Testis (tissue), 5 donors: ENCODE measurements at places on chromosomes 3 and 15.

DNA sequence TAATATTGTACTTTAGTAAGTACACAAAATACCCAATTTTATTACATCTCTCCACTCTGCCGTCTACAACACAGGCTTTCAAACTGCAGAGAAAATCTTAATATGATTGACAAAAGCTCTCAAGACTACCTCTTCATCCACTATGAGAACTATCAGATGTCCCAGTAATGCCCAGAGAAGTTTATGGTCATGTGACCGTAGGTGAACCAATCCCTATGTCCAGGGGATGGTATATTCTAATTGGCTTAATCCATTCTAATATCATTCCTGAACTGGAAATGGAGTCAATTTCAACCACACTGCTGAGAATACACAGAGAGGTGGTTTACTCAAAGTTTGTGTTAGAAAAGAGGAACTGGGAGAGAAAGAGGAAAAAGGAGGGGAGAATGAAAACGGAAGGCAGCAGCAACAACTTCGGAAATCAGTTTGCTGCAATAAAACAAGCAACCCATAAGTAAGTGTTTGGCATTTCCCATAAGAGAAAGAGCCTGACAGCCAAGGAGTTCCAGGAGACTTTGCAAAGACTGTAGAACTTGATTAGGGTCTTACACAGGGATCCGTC is 7.3 kb downstream of the SST start:
- no peak for DNase-seq

DNA sequence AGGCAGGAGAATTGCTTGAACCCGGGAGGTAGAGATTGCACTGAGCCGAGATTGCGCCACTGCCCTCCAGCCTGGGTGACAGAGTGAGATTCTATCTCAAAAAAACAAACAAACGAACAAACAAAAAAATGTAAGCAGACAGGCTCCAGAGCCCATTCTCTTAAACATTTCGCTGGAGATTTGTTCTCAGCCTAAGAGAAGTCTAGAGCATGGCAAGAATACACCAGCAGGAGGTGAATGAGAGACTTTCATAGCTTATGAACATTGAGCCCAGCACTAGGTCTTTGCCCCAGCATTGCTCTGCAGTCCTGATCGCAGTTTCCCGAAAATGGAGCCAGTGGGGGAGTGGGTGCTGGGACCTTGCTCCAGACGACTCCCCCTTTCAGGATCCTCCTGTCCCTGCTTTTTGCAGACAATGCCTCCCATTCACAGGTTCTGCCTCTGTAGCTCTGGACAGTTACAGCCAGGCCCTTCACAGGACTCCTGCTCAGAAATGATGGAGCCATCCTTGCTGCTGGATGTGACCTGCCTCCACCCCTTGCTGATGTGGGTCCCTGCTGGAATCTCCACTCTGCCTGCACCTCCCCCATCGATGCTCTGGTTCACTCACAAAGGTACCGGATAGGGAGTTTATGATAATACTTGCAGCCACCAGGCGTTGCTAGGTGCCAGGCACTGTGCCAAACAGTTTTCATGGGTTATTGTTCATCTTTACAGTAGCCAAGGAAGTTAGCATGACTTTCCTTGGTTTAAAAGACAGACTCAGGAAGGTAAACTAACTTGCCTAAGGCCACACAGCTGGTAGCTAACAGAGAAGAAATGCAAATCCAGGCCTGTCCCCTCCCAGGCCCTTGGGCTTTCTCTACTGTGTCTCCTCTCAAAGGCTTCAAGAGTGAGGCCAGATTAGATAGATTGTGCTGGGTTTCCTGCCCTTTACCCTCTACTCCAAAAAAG is 329.7 kb upstream of the TLE3 start:
- DNase-seq: no peak

- DNase-seq: no peak
Measured at GRCh38 chr3:65052101-65052500, 364.3 kb upstream of the ADAMTS9 start.

DNA sequence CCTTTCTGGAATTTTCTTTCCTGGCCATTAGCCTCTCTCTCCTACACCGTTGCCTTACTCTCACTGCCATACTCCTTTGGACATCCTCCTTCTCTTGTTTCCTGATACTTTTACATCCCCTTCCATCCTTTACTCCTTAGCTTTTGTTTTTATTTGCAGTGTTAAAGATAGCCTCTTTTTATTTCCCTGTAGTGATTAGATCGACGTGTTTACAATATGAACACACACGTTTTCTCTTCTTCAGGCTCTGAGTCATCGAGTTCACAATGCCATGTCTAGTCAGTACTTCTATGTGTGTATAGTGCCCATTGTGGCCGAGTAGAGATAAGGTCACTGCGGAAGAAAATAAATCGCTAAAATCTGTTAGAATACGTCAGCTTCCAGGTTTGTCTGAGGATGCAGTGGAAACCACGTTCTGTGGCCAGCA is 208.5 kb downstream of the LPP start:
- no peak for DNase-seq

- no peak for DNase-seq
Measured at GRCh38 chr3:66392966-66393332, 107.9 kb downstream of the LRIG1 start.

- DNase-seq: no peak
Measured at GRCh38 chr15:89963301-89964231, 37.6 kb upstream of the ZNF710 start.

GRCh38 chr3:50203809-50204803 is 965 bp upstream of the SLC38A3 start:
- no peak for DNase-seq

DNA sequence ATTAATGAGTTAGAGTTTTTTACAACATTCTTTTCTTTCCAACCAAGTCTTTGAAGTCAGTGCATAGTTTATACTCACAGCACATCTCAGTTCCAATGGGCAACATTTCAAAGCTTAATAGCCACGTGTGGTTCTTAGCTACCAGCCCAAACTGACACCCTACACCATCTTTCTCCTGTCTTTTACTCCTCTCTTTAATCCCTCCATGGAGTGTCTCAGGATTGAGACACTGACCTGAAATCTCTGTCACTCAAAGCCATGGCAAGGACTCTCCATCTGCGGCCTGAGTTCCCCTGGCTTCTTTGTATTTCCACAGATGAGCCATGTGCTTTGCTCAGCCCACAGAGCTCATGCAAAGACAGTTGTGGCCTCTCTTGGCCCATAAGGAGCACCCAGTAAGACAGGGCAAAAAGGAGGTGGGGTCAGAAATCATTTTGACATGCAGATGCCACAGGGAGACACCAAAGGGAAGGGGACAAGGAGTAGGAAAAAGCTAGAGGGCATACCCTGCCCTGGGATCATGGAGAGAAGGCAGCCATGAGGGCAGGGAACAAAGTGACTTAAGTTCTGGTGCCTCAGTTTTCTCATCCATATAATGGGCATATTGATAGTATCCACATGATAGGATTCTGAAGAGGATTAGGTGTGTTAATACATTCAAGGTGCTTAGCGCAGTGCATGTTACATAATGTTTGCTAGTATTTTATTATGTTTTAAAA is 493.6 kb upstream of the PROK2 start:
- DNase-seq: no peak

DNA sequence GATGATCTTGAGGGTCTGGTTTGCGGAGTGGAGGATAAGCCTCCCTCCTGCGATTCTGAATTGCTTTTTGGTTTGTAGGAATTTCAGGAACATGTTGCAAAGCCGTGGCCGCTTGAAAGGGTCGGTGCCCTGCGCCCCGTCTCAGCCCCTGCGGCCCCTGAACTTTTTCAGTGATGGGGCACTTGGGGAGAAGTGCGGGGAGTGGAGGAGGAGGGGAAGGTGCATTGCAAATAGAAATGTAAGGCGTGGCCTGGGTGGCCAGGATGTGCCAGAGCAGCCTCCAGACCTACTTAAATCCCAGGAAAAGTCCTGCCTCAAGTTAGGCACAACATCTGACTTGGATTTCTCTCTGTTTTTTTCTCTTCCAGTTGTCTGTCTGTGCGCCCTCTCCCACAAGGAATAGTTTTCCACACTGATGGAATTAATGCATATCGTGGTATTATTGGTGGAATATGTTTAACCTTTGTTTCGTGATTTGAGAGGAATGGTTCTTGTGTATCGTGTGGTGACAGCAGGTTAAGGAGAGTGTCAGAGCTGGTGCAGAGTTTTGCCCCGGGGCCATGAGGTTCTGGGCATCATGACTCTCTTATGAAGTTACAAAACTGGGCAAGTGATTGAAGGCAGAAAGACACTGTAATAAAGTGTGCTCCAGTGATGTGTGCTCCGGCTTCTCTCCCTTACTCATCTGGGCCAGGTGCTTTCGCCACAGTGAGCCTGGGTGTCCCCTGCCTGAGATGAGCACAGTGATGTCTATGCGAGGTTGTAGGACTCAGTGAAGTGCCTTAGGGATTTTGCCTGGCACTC is 153.8 kb downstream of the PGPEP1L start:
- no peak for DNase-seq

DNA sequence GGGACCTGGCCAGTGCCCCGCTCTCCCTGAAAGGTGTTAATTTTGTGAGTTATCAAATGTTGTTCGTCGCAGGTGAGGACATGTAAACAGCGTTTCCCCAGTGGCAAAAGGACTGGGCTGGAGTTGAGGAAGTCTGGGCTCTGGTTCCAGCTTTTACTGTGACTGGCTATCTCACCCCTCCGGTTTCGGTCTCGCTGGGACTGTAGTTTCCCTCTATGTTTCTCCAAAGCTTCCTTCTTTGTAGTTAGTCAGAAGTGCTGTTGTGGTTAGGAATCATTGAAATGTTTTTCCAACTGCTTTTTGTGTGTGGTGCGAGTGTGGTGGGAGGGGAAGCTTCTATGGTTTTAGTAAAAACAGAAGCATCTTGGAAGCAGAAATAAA is 990 bp upstream of the CLDN1 start:
- DNase-seq: peak; percentile 32

GRCh38 chr3:126731044-126731443 is 27.0 kb downstream of the CHCHD6 start:
- no peak for DNase-seq

- DNase-seq: no peak
Measured at GRCh38 chr15:52789601-52790168, 451 bp downstream of the ONECUT1 start.

- DNase-seq: no peak
Measured at GRCh38 chr15:32837935-32838334, 120.1 kb downstream of the GREM1 start.

DNA sequence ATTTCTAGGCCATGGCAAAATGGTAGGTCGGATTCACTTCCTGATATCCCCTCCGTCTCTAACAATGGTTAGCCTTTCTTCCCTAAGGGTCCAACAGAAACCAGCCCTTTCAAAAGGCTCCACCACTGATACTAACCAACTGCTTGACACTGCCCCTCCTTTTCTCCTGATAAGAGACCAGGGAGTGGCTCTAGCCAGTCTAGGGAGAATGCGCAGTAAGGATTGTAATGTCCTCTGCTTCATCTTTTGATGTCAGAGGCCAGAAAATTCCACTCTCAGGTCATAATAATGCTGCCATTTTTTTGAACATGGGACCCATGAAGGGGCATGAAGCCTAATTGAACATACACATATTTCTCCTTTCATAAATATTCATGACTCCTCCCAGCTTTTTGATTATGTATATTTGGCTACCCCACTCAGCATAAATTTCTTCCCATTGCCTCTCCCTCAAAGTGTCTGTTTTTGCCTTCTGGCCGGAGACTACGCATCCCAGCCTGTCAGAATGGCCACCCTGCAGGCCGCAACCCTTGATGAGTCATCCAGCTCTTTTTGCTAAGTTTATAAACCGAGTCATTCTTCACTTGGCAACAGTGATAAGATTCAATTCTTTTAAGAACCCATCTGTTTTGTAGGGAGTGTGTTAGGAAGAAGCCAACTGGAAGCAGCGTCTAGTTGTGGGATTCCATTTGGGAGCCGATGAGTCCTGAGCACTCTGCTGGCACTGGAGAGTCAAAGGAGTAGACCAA is 189.0 kb upstream of the MCTP2 start:
- DNase-seq: no peak

DNA sequence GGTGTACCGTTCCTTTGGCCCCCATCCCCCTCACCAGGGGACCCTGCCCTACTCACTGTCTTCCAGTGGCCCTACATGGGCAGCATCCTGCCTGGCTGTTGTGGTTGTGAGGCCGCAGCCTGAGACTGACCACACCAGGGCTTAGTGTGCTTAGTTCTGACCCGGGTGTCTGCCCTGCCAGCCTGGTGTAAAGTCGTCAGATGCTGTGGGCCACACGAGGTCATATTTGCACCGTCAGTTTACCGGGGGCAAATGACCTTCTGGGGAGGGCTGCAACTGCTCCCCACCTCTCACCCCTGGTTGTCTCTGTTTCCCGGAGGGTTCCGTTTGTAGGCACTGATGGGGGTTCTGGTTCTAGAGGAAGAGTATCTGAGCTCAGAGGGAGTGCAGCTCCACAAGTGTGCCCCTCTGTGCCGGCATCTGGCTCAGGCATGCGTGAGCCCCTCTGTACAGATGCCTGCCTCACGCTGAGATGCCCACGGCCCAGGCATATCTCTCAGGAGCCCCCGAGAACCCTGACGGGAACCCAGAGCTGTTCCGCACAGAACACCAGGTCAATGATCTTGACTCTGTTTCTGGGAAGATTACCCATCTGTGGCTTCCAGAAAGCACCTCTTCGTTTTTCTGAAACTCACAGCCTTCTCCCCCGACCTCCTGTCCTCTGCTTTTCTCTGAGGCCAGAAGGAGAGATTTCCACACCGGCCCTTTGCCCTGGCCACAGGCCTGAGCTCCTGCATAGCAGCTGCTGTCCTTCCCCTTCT is 19.2 kb downstream of the KLF13 start:
- no peak for DNase-seq

GRCh38 chr15:96860741-96861140 is 530.2 kb downstream of the NR2F2 start:
- no peak for DNase-seq

DNA sequence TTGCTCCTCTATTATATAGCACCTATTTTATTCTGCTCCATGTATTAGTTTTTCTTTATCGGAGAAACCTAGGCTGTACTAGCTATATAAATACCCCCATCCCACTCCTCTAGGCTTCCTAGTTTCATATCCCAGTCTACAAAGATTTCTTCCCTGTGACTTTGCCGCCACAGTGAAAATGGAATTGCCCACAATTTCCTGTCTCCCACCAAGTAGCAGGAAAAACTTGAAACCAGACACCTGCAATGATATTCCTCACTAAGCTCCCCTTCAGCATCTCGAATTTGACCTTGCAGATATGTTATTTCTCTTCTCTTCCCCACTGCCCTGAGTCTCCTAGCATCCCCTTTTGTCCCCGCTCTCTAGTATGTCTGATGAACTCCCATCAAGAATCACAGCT is 685.8 kb upstream of the CCDC54 start:
- DNase-seq: no peak
